ENCODE measurements at places on chromosomes 5 and 9.

DNA sequence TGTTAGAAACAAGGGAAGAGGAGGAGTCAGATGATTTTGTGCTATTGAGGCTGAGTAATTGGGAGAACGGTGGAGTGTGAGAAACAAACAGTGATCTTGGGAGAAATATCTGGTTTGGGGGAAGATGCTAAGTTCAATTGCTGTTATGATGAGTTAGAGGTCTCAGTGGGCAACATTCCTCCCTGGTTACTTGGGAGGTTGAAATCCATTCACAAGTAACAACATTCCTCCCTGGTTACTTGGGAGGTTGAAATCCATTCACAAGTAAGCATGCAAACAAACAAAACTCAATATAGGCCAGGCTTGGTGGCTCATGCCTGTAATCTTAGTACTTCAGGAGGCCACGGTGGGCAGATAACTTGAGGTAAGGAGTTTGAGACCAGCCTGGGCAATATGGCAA lies 38.7 kb downstream of the AGXT2 start:
- no peak for DNase-seq

DNA sequence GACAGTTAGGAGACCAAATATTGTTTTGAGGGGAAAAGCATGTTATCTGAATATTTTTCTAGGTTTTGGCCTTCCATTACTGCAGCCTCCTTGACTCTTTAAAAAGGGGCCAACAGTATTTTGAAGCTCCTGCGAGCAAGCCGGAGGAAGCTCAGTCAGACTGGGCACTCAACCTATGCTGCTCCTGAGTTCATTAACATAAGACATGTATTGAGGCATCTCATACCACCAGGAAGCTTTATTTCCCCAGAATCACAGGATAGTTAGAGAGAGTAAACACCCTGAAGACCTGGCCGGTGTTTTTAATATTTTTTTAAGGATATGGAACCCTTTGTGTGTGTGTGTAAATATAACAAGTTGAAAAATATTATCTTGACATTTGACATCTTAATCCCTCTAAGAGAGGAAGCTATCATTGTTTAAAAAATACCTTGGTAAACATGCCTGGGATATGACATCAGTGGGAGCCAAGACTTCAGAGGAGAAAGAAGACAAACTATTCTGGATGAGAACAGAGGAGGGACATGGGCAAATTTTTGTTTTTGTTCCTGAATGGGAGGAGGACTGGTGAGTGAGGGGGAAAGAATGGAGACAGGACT lies 139.3 kb upstream of the SLIT3 start:
- DNase-seq = no peak

GRCh38 chr9:128136816-128137793 lies 9.6 kb upstream of the PTGES2 start:
- no peak for DNase-seq

- no peak for DNase-seq
These were observed 355.1 kb upstream of the RFX3 start for GRCh38 chr9:3880851-3881250.

DNA sequence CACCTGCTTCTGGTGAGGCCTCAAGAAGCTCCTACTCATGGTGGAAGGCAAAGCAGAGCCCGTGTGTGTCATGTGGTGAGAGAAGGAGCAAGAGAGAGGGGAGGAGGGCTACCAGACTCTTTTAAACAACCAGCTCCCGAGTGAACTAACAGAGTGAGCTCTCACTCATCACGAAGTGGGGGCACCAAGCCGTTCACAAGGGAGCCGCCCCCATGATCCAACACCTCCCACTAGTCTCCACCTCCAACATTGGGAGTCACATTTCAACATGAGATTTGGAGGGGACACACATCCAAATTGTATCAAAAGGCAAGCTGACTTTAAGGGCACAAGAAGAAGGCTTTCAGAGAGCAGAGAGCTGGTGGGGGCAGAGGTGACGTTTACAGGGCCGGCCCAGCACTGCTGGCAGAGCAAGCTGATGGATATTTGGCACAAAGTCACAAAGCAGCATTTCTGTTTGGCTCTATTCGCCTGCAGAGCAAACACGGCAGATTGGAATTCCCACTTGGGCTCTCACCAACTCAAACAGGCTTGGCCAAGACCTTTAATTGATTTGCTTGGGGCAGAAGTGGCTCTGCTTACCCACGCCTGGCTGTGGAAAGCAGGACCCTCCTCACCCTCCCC lies 20.0 kb downstream of the PITX1 start:
- DNase-seq = peak; percentile 91

DNA sequence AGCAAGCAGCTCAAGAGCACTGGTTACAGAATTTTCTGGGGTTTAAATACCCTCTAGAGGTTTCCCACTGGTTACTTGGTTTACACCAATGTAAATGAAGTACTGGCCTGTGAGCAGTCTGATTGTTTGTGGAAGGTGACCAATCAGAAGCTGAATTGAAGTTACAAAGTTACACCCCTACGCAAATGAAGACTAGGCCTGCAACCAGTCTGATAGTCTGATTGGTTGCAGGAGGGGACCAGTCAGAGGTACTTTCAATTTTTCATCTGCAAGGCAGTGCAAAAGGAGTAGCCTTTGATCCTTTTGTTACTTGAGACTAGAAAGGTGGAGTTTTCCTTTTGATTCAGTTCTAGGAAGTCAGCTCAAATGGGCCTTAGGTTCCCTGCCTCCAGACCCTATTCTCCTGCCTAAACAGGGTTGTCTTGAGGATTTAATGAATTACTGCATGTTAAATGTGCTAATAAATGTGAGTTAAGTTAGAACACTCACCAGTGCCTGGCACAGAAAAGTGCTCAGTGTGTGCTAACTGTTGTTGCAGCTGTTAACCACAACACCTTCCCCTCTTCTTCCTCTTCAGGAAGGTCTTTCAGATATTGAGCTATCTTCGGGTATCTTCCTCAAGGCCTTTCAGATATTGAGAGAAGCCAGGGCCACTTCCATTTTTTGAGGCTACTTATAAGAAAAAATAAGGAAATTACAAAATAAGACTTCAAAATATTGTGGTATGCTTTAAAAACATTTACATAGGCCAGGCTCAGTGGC lies 32.1 kb upstream of the CLINT1 start:
- DNase-seq = no peak

DNA sequence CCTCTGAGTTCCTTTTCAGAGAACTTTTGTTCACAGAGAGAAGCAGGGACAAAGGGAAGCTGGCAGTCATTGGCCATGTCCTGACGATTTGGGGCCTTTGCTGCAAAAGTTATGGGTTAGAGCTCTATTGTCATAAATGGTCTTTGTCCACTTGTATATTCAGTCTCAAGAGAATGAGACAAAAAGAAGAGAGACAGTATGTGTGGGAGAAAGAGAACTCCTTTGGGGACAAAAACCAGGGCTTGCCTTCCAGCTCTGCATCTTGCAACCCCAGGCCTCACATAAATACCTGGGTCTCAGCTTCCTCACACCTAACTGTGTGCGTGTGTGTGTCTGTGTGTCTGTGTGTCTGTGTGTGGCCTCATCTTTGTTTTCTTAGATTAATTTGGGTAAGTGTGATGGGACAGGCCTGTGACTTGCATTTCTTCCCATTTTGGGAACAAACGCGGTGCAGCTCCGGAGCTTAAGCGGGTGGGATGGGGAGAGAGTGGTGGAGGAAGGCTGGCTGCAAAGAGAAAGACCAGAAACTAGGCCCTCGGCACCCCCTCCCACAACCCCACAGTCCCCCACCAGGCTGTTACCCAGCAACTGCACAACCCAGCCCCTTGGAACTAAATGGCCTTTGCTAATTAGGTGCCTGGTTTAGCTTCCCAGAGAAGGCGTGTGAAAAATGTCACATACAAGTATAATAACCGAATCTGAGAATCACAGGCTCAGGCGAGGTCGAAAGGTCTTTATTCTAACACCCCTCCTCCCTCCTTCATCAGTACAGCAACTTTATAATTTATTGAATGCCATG lies 376.9 kb downstream of the CDK5RAP2 start:
- no peak for DNase-seq

GRCh38 chr5:136199408-136199807 lies 6.4 kb upstream of the SMIM32 start:
- DNase-seq = no peak

DNA sequence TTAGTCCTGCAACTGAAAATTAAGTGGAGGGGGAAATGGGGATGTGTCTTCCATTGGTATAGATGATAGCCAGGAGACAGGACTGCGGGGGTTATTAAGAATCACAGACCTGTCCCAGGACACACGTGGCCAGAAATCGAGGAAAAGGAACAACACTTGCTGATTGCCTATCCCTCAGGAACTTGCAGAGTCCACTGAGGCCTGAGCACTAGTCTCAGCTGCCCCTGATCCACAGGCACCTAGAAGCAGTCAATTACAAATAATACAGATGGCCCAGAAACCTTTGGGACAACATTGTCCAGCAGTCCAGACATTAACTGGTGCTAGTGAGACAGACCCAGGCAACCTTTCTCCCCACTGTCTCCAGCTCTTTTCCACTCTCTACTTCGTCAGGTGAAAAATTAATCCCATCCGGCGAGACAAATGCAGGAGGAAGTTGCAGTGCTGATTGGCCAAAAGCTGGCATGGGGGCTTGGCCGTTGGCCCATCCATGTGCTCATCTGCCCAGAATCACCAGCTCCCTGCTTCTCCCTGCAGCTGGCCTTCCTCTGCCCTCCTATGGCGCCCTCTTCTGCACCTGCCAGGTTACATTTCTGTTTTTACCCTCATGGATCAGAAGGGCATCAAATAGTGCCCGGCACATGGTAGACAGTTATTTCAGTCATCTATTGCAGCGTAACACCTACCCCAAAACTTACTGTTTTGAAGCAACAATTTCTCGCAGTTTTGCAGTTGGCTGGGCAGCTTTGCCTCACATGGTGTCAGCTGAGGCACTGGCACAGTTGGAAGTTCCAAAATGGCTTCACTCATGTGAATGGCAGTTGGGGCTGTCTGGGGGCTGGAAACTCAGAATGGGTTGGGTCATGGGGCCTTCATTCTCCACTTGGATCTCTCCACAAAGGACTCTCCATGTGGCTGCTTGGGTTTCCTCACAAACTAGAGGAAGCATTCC lies 3.6 kb upstream of the B4GALT1 start:
- DNase-seq = peak; percentile 40

DNA sequence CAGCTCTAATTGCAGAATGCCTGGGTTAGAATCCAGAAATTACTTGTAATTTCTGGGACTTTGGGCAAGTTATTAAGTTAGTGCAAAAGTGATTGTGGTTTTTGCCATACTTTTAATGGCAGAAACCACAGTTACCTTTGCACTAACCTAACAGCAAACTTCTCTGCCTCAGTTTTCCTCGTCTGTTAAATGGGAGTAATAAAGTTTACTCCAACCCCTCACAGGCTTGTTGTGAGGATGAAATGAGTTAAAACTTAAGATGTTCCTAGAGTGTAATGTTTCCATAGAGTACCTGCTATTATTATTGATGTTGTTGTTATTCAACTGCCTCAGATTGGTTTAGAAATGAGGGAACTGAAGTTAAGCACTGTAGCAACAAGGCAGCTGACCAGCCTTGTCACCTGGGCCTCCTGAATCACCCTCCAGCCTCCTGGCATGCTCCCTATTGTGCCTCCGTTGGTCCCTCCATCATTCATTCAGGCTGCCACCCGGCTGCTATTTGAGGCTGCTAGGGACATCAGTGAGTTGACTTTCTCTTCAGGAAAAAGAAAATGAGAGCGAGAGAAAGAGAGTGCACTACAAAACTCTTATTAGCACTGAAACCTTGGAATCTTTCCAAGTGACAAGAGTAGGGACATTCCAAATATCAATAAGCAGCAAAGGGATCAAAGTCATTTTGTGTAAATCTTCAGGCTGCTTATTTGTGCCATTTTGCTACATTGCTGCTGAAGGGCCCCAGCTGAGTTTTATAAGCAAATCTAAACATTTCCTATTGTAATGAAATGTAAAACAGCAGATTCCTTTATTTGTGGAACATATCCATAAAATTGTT lies 66.5 kb upstream of the TTC23L start:
- no peak for DNase-seq
